ENCODE measurements at places on chromosomes 4 and X. TPM values are rescaled to one million over a fixed set of nuclear protein-coding genes. Genes with fewer than 3 reads are reported as not detected.

DNA sequence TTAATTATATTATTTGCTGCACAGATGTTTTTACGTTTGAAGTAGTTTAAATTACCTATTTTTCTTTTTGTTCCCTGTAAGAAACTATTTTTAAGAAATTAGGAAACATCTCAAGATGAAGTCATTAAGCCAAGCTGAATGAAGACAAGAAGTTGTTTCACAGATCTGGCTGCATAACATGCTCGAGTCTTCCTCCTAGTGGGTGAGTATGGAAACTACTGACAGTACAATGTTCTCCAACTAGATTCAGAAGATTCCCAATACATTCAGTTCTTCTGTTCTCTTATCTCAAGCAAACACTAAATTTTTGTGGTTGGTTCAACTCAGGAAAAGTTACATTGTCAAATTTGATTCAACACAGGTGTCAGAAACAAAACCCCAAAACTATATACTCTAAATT, 256.8 kb upstream of the VCX start:
- DNase-seq = peak; percentile 16

DNA sequence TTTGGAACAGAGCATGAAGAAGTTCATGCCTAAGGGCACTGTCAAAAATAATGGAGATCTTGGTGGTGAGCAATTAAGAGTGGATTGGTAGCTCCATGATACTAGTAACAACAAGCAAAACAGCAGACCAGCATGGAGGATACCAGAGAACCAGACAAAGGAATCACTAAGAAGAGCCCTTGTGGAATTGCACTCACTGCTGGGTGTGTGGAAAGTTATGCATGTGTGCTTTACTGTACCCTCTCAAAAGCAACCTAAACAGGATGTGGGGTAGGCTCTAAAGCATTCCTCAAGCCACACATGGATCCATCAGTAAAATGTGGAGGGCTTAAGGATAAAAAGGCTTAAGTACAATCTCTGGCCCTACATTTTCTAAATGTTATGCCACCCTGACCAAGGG, 69.5 kb downstream of the AR start:
- peak; percentile 67 for DNase-seq

DNA sequence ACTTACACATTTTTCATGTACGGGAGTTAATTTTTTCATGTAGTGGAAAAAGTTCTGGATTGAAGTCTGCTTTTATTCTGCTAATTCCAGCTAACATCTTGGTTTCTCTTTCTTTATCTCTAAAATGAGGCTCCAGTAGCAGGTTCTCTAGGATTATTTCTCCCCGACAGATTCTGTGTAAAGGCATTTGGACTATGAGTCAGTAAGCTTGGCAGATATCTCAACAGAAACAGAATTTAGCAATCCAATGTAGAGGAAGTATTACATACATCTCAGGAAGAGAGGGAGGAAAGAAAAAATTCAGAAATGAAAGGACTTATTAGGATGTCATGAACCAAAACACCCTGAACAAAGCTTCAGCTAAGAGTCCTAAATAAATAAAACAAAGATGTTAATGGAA, 1682.3 kb upstream of the TENM3 start:
- no peak for DNase-seq

DNA sequence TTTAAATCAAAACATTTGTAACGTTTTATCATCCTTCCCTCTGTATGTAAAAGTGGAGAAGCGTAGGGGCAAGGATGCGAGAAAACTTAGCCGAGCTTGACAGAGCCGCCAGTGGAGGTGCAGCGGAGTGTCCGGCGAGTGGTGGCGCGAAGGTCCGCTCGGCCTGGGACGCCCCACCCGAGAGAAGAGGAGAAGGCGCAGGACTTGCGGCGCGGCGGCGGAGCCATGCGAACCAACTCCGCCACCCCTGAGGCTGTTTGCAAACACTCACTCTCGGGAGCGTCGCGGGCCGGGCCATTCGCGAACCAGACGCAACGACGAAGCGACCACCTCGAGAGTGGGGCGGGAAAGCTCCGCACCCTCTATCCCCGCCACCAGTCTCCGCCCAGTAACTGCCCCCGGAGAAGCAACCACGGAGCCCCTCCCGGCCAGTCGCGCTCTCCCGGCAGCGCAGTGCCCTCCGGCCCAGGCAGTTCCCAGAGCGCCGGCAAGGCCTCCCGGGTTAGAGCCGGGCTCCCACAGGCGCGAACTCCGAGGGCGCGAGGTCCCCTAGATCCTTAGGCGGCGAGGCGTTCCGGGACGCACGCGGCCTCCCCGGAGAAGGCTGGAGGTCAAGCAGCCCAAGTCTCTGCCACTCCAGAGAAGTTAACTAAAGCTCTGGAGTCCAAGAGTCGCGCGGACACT, 2.3 kb upstream of the MAB21L2 start:
- peak; percentile 51 for DNase-seq

Gene METAP1
- 61.9 TPM for total RNA-seq

- peak; percentile 6 for DNase-seq
These were observed 1.1 kb downstream of the RPS6KA6 start for GRCh38 chrX:84186603-84187532.

DNA sequence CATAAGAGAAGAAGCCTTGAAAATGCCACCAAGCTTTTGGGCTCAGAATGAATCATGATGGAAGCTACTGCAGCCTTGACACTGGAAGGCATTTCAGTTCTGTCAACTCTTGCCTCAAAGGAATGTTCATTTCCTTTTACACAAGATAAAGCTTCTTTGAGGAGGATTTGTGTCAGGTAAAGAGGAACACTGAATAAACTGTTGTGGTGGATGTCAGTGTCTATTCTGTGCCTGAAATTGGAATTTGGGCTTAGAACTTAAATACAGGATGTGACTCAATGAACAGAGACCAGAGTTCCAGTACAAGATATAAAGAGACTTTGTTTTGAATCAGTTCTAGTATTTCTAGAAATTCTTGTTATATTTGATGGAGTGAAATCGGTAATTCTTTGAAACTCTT, 313.2 kb downstream of the PACRGL start:
- DNase-seq = no peak

DNA sequence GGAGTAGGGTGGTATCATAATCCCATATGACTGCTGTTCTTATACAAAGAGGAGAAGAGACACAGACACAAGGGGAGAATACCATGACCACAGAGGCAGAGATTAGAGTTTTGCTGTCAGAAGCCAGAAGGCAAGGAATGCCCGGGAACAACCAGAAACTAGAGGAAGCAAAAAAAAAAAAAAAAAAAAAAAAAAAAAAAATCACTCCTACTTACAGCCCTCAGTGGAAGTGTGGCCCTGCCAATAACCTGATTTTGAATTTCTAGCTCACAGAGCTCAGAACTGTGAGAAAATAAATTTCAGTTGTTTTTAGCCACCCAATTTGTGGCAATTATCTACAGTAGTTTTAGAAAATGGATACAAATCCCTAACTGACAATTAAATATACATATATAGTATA, 30.4 kb upstream of the UBE2NL start:
- DNase-seq = peak; percentile 15

DNA sequence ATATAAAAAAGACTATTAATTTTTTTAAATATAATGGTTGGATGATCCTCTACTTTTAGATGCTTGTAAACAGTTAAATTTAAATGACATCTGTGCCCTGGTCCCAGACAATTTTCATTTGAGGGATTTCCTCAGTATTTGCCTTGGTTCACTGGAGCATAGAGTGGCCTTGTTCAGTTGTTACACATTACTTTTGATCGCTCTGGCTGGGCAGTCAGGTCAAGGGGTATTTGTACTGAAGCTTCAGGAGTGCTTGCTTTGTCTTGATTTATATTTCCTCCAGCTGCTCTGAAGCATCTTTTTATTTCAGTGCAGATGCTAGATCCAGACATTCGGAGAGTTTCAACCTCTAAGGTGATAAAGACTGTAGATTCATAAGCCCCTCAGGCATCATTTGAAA, 50.0 kb downstream of the COMMD8 start:
- DNase-seq = no peak

DNA sequence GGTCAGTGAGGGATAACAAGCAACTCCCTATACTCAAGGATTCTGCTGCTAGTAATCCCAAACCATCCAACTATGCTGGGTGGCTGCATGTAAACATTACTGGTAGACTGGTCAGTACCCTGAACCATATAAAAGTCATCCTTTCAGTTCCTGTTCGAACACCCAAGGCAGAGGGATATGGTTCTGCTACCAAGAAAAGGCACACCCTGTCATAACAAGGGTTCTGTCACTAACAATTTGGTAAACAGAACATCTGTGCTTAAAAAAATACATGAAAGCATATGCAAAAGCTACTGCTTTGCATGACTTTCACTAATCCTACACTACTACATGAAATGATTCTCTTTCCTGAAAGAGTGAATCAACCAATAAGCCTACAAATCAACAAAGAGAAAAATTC, 76.8 kb upstream of the MCF2 start:
- DNase-seq = no peak

Gene IL21
- not detected for total RNA-seq

GRCh38 chrX:138082251-138082650, 516.3 kb downstream of the ZIC3 start:
- no peak for DNase-seq

DNA sequence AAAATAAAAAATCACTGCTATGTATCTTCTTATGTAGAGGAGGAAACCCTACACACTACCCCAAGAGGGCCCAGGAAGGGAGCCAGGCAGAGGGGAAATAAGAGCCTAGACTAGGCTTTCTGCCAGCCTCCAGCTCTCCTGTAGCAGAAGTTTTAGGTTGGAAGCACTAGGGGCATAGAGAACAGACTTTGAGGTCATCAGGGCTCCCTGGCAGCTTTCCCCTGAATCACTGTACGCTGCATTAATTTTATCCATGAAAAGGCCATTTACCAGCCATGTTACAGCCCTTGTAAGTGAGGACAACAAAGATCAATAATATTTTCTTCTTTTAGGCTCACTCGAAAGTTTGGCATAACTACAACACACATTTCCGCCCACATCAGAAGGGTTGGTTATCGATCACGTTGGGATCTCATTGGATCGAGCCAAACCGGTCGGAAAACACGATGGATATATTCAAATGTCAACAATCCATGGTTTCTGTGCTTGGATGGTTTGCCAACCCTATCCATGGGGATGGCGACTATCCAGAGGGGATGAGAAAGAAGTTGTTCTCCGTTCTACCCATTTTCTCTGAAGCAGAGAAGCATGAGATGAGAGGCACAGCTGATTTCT, 24.7 kb downstream of the RPL9 start:
- DNase-seq = no peak

DNA sequence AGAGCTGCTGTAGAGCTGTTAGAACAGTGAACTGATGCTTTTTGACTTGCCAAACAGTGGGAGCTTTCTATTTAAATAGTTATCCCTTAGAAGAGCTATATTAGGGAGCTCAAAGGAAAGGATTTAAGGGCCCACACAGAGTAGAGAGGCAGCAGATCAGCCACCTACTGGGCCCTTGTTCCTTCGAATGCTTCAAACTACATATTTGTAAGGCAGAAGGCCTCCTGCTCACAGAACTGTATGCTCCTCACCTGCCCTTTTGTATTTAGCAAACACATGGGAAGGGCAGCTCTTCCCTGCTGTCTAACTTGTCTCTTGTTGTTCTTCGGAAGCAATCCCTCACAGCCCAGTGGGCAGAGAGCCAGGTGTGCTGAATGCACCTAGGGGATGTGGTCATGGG, 38.0 kb downstream of the IL1RAPL1 start:
- DNase-seq = no peak

Gene RNF150
- total RNA-seq = 0.45 TPM

DNA sequence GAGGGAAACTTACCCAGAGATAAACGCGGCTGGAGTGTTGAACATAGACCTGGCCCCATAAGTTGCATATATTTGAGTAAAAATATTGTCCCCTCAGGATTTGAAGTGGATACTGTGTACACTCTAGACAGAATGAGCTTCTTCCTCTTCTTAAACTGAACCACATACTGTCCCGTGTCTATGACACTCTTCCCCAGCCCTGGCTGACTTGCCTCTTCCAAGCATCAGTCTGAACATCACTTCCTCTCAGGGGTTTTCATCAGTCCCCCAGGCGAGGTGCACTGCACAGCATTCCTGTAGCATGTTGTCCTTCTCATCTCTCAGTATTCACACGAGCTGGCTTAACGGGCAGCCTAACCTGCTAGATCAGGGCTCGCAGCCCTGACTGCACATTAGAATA, 80.5 kb upstream of the TMEM150C start:
- DNase-seq = no peak

Gene TBC1D9
- 20.3 TPM for total RNA-seq

Gene CENPVL1
- 0.11 TPM for total RNA-seq

Gene GRPR
- total RNA-seq = 0.26 TPM

Gene F8
- total RNA-seq = 7.8 TPM

DNA sequence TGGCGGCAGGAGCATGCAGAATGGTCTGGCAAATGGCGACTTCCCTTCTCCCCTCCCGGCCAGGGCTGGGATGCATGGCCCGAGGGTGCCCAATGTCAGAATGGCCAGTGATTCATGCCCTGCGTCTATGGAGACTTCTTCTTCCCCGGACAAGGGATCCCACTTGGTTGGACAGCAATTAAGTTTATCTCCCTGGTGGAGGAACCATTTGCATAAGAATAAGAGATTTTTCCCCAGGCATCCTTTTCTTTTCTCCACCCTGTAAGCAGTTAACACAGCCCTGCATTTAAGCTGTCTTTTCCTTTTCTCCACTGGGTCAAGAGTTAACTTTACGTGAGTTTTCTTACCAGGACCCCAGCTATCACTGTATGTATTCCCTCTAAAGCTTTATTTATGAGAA, 856.6 kb downstream of the GLUD2 start:
- no peak for DNase-seq

DNA sequence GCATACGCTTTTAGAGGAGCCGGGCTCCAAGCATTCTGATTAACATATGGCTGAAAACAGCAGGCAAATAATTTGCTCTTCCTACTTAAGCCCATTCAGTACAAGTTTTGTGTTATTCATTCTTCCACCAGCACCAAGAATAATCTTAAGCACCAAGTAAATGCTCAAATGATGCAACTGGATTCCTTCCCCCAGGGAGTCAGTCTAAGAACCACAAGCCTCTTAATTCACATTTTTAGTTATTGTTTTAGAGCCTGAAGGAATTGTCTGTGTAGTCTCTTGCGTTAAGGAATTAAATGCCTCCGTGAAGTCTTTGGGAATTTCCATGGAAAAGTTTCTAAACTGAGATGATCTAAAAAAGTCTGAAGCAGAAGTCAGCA, 61.5 kb upstream of the MAGEB2 start:
- DNase-seq = no peak

- no peak for DNase-seq
These were observed 101.8 kb downstream of the ATP11C start for GRCh38 chrX:139831017-139831416.

DNA sequence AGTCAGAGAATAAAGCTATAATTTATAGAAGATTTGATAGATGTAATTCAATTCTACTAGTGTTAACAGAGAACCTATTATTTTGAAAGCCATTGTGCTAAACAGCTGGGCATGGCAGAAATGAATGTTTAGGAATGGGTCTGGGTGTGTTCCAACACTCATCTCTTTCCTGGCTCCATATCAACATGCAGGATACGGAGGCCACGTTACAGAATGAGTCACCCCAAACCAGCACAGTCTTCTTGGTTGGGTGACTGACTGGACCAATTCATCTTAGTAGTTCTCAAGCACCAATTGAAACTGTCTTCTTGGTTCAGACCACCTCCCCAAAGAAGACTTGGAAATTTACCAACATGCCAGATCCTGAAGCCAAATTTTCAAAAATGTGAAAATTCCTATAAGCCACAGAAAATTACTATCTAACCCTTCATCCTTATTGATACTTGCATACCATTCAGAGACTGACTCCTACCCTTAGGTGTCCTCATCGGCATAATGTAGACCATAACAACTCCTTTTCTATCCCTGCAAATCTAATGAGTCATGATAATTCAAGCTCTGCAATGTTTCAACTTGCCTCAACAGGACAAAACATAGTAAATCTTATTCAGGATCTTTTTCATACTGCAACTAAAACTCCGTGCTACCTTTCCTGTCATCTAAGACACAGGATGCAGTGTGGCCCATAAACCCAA, 52.0 kb upstream of the ATOH1 start:
- peak; percentile 23 for DNase-seq

- no peak for DNase-seq
These were observed 687.0 kb downstream of the DMD start for GRCh38 chrX:32524385-32524784.

Data from LHCN-M2 (cell line).